NCI-H146 (cell line): ENCODE measurements at places on chromosomes 4 and X.

DNA sequence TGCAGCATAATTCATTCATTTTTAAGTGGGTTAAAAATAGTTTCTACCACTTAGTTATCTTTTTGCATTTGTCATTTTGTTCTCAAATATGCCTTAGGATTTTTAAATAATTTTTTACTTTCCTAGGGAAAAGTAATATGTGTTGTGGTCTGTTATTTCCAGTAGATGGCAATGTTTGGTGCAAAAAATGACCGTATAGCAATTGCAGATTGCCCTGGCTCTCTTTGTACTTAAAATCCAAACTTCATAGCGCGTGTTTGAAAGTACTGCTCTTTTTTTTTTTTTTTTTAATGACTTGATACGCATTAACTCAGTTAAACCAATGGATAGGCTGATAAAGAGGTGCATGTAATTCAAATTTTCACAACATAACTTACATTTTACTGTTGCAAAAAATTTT is 74.4 kb upstream of the RBMX start:
- DNase-seq = peak; percentile 30

DNA sequence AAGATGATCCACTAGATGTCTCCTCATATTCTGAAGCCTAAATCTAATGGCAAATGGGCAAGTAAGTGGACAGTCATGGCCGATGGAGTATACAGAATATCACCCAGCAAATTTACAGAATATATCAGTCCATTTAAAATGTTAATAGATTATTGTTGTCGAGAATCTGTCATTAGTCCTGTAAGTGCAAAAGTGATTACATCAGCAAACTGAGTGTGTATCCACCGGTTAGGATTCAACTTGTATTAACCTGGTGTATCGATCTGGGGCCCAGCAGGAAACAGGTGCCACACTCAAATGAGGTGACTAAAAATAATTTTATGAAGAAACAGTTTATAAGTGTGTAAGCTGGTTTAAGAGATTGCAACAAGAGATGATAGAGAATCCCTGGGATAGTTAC is 367.9 kb upstream of the FAM47C start:
- no peak for DNase-seq

DNA sequence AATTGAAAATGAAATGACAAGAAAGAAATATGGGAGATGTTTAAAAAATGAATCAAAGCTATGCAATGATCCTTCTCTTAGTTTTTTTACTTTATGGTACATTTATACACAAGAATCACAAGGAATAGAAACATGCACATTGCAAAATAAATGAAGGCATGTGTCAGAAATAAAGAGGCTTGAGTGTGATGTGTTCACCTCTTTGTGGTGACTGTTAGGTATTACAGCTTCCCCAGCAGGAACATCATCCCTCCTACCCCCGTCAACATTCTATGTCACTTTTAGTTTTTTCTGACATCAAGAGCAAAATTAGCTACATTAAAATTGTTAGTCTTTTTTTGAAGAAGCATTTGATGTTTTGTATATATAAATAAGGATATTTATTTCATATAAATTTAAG is 214.8 kb downstream of the SLC4A4 start:
- no peak for DNase-seq

- no peak for DNase-seq
These were observed 63.7 kb upstream of the HHIP start for GRCh38 chr4:144582105-144582850.

DNA sequence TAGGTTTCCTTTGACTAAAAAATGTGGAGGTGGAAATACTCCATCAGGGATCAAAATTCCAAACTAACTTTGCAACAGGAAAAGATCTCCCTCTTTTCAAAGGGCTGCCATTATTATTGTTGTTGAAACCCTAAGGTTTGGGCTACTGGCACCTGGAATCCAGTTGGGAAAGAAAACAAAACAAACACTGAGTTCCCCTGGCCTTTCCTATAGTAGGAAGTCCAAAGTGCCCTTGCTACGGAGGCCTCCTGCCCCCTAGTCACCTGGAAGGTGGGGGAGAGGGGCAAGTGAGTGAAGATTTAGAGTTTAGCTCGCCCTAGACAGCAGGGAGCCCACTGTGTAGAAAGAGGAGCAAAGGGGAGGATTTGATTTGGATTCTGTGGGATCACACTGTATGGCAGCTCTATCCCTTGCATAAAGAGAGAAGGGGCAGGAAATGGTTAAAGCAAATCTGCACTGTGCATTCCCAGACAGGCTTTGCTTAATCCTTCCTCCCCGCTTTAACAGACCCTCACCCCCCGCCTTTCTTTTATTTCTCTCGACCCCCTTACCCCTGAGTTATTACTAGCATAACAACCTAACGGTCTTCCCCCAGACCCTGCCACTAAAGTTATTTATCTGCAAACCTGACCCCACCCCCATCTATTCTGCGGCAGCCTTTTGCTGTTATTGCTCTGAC is 627 bp upstream of the FAT4 start:
- no peak for DNase-seq

- DNase-seq = no peak
These were observed 53.9 kb upstream of the TET2 start for GRCh38 chr4:105092768-105093167.
